Kidney (tissue), 22 donors: ENCODE measurements at places on chromosomes 5 and 9. TPM values are rescaled to one million over a fixed set of nuclear protein-coding genes. Genes with fewer than 3 reads are reported as not detected.

The FGF1 gene
- total RNA-seq, result 2.1 TPM

DNA sequence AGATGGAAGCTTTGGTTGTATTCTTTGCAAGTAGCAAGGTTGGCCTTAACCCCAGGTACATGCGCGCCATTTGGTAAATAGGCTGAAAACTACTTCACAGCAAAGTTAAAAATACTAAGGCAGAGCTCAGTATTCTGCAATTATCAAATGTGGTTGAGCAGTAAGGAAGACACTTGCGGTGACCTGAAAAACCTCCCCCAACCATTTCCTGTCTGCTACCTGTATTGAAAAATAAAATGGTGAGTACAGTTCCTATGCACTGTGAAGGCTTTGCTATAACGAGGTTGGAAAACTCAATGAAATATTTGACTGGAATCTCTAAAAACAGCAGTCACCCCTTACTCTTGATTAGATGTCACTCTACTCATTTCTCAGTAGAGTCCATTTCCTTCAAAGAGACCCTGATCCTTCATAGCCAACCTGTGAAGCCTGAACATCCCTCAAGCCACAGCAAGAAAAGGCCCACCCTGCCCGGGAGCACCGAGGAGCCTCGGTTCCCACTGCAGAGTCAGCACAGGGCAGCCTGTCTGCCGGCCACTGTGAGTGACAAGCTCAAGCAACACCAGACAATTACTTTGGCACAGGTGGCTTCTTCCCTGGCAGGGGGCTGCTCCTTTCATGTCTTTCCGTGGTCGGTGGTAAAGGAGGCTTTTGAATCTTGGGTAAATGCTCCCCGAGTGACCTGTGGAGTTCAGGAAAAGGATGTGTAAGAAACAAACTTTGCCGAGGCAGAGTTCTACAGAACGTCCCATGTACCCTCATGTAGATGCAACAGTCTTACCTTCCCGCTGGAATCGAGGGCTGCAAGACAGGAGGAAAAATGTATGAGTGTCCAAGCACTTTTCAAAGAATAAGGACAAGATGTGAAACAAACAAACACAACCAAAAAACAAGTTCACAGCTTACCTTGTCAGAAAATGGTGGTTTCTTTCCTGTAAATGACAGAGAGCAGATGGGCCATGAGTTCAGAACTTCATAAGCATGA, 29.6 kb downstream of the C5orf58 start:
- DNase-seq, result no peak
- H3K27me3 ChIP-seq, result no peaks in the 10 kb centered on the region
- H3K4me3 ChIP-seq, result no peak overlapping the region

The ACOT12 gene
- total RNA-seq, result not detected

The PRRC2B gene
- 227 TPM for total RNA-seq

- H3K4me1 ChIP-seq, result no peaks in the 10 kb centered on the region
- H3K27me3 ChIP-seq, result no peaks in the 10 kb centered on the region
- no peak for DNase-seq
- no peaks in the 10 kb centered on the region for H3K36me3 ChIP-seq
- no peak overlapping the region for H3K4me3 ChIP-seq
These were observed 49.8 kb downstream of the FSTL4 start for GRCh38 chr5:133562554-133562953.
